ENCODE measurements at places on chromosomes 13 and 19.
A peak's percentile ranks its signal among the peaks of the same experiment; 100 is the strongest.

DNA sequence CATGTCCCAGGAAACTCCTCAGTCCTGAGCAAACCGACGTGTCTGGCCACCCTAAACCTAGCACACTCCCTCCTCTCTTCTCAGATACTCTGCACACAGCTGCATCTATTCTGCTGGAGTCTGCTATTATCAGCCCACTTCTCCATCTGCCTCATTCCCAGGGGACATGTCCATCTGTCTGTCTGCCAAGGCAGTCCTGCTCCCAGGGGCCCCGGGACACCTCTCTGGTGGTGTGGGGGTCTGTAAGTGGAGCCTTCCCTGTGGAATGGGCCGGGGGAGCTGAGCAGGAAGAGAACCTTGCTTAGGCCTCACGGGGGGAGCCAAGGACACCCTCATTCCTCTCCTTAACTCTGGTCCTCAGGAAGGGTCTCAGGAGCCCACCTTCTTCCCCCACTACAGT is 72.7 kb downstream of the ERICH6B start:
- no peak for DNase-seq

- no peak for DNase-seq
These were observed 656 bp downstream of the PCCA start for GRCh38 chr13:100089465-100090032.

DNA sequence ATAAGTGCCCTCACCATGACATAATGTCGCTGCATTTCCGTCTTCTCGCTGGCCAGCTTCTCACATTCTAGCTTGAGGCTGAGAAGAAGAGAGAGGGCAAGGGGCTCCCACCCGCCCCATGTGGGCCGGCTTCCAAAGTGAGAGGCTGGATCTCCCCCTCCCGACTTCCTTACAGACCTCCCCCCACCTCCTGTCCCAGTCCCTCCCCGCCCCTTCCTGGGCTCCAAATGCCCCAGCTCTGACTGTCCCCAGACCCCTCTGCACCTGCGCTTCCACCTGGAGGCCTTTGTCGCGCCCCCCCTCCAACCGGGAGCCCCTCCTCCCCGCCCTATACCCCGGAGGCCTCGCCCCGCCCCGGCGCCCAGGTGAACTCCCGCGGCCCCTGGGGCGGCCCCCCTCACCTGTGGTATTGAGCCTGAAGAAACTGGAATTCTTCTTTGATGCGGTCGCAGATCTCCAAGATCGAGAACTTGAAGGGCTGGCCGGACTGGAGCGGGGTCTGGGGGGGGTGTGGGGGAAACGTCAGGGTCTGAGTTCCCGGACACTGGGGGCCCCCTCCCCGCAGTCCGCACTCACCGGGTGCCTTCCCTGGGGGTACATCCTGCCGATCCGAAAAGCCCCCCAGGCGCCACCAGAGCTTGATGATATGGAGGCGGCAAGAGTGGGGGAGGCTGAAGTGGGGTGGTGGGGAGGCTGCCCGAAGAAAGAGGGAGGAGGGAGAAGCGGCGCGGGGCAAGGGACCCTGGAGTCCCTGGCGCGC is 595 bp downstream of the TLE2 start:
- DNase-seq: no peak

DNA sequence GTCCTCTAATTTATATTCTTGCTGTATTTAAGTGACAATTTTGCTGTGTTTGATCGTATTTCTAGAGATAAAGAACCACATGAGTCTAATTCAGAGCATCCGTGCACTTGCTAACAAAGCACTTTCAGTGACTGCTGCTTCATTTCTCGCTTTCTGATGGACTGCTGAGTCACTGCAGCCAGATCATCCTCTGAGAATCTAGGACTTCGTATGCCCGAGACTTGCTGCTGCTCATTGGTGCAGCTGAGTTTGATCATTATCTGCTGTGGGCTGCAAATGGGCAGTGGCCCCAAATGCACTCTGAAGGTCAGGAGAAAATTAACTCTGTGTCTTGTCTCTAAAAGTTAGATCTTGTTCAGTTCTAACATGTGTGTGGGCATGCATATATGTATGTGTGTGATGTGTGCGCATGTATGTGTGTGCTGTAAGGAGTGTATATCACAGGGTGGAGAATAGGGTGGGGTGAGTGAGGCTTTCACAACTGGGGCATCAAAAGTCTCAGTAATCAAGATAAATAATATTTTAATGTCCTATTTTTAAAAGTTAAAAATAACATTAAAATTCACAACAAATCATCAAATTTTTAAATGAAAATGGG is 342.6 kb downstream of the MTUS2 start:
- DNase-seq: no peak

- no peak for DNase-seq
These were observed 1.1 kb upstream of the GRTP1 start for GRCh38 chr13:113364901-113365582.

DNA sequence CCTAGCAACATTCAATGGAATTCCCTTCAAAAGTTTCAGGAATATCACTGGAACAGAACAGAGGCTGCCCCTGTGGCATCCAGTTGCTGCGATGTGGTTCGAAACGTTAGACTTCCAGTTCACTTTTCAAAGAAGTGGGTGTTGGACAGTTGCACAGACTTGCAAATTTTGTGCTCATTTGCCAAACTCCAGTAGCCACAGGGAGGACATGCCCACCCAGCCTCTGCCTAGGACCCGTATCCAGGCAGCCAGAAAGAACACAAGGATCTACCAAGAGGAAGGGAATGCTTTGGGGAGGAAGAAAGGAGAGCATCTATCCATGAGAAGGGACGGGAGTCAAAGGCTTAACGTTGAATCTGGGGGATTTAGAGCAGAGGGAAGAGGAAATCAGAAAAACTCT is at the start of gene METTL21C:
TSS of gene METTL21C (minus strand) at position 108 of the 400 bp plus-strand sequence. CDS start 546 bp downstream, outside the sequence.
- no peak for DNase-seq

DNA sequence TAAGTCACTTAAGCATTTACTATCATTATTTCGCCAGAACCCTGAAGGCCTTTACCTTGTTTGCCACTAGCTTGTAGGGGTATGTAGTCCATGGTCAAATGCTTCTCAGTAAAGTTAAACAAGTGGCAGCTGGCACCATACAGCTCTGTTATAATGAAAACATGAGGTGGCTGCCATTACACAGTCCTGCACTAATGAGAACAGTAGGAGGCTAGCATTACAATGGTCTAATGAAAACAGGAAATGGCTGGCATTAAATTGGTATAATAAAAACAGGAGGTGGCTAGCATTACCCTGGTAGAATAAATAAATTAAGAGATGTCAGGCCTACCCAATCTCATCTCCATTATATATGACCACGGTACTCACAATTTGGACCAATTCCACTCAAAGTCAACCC is 107.5 kb downstream of the PCDH17 start:
- DNase-seq: no peak

DNA sequence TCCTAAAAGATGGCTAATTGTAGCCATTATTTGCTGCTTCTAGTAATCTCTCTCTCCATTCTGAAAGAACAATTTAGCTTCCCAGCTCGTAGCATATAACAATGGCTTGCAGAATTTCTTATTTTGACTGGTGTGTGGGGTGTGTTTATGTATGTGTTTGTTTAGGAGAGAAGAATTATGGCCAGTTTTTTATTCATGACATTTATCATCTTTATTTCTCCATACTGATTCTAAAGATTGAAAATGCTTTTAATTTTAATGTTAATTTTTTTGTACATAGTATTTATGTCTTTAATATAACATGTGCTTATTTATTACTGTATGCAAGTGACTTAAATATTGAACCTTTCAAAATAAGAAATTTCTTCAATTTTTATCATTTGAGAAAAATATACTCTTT is 115.8 kb upstream of the TMTC4 start:
- DNase-seq: no peak

DNA sequence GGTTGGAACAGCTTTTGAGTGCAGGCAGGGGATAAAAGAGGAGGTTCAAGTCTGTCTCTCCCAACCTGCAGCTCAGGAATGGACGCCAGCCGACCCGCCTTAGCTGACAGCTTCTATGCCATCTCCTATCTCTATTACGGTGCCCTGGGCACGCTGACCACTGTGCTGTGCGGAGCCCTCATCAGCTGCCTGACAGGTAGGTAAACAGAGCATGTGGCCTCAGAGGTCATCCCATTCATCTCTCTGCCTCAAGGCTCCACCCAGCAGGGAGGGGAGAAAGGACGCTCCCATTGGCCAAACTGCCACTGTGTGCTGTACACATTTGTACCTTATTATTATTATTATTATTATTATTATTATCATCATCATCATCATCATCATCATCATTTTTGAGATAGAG is 16.5 kb downstream of the SLC5A5 start:
- no peak for DNase-seq

DNA sequence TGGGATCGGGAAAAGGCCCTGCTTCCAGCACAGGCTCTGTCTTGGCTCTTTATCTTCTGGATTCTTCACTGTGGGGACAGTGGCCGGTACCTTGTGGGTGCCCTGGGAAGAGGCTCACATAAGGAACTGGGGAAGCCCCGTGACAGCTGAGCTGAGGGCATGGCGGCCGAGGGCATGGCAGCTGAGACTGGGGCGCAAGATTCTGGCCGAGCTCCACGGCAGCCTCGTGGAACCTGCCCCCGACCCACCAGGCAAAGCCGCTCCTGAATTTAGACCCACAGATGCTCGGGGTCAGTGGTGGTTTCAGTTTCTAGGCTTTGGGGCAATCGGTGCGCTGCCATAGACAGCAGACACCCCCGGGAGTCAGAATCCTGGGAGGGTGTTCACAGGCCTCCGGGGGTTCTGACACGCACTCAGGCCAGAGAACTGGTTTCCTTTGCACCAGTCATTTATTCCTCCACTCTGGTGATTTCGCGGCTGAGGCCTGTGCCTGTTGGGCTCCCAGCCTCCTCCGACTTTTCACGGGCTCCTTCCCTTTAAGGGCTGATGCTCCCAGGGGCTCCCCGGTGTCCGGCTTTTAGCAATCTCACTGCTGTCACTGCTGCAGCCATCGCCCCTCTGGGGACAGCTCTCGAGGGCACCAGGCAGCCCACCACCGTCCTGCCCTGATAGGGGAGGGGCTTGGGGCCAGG is 117.6 kb downstream of the TEX29 start:
- no peak for DNase-seq

DNA sequence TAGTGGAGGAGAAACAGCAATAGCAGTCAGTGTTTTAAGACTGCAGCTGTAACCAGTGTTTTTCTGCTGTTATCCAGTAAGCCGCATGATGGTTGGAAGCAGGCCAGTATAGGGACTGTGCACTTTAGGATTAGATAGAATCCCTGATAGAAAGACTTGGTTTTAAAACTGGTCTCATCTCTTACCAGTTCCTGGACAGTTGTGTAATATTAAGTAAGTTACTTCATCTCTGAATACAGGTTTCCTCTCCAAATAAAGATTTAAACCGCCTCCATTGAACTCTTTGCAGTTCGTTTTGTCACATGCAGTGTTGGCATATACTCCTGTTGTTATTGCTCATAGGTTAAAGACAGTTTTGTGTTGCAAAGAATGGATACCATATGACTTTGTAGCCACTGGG is 25.6 kb downstream of the URI1 start:
- no peak for DNase-seq

GRCh38 chr13:76773448-76774094 is 112.6 kb downstream of the KCTD12 start:
- DNase-seq: no peak

DNA sequence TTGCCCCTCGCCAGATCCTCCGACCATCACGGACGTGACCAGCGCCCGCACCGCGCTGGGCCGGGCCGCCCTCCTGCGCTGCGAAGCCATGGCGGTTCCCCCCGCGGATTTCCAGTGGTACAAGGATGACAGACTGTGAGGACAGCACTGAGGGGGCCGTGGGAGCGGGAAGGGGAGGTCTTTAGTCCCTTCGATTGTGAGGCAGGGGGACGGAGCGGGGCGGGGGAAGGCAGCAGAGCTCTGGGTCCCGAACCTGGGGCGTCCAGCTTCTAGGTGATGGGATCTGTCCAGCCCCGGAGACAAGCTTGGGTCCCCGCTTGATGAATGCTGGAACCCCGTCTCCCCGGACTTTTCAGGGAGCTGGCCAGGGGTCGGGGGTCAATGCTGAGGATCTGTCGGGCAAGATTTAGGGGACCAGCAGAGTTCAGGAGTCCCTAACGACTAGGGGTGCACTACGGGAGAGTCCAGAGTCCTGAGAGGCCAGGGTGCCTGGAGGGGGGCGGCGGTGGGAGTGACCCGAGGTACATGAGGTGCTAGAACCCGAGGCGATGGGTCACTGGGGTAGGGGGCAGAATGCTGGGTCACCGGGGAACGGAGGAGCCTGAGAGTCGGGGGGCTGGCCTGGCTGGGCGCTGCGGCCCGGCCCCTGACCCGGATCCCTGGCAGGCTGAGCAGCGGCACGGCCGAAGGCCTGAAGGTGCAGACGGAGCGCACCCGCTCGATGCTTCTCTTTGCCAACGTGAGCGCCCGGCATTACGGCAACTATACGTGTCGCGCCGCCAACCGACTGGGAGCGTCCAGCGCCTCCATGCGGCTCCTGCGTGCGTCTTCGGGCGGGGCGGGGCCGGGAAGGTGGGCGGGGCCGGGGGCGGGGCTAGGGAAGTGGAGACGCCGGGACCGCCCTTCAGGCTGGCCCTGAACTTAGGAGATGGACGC is 14.6 kb downstream of the VSIG10L start:
- DNase-seq: peak; percentile 33

GRCh38 chr13:68708336-68708908 is 1399.2 kb upstream of the ATXN8OS start:
- no peak for DNase-seq

DNA sequence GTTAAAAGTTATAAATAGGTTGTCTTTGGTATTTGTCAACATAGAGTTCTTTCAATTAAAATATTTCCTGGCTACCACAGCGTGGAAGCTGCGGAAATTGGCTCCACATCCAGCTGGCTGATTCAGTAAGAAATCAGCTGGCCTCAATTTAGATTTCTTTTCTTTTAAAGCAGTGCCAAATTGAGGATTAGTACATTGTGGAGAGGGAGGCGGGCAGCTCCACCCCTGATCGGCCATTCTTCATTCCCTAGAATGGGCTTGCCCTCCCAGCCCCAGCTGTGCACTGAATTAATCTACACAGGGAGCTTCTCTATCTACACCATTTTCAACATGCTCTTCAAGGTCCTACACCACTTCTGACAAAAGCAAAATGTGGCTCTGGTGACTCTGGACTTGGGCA is 624.8 kb downstream of the DACH1 start:
- no peak for DNase-seq

- DNase-seq: no peak
These were observed 155.6 kb upstream of the IRS2 start for GRCh38 chr13:109941951-109942350.

GRCh38 chr19:4206818-4207484 is 22.4 kb upstream of the EBI3 start:
- DNase-seq: no peak

DNA sequence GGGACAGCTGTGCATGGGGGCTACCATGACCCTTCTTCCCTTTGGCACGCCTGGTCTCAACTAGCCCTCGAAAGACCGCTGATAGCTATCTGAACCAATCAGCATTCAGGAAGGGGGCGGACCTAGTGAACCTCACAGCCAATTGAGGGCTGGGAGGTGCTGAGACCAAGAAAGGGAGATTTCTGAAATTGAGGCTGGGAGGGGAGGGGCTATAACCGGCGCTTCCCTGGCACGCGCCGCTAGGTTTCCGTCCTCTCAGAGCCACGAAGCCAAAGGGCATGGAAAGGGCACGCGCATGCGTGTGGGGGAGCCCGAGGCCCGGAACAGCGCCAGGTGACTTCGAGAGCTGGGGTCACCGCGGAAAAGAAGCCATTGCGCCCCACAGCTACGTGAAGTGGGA is 4.2 kb upstream of the PAFAH1B3 start:
- DNase-seq: no peak

- DNase-seq: no peak
These were observed 1269.7 kb upstream of the SPRY2 start for GRCh38 chr13:81610644-81611043.

Measured in T-helper 22 cell (primary cell).